Regular cardiac myocyte (primary cell): ENCODE measurements at places on chromosomes 1 and 21. TPM values are rescaled to one million over a fixed set of nuclear protein-coding genes. Genes with fewer than 3 reads are reported as not detected.

Gene ADAMTS4
- 22.2 and 110 TPM in 2 replicates for total RNA-seq

Gene LAMC1
- 808 and 1,362 TPM in 2 replicates for total RNA-seq

Gene PWP2
- 5.9 and 9.2 TPM in 2 replicates for total RNA-seq

Gene LMOD1
- 3.1 and 25.7 TPM in 2 replicates for total RNA-seq

Gene S100B
- 0.28 TPM in 1 of 2 replicates, not detected in the other for total RNA-seq

Gene USH2A
- total RNA-seq = not detected in 2 replicates
